ENCODE measurements at places on chromosomes 3 and 15.

- DNase-seq = no peak
Observed at GRCh38 chr3:187507266-187507665, 139.1 kb downstream of the RTP4 start.

GRCh38 chr15:39499042-39499441 is 81.8 kb upstream of the THBS1 start:
- DNase-seq = no peak

DNA sequence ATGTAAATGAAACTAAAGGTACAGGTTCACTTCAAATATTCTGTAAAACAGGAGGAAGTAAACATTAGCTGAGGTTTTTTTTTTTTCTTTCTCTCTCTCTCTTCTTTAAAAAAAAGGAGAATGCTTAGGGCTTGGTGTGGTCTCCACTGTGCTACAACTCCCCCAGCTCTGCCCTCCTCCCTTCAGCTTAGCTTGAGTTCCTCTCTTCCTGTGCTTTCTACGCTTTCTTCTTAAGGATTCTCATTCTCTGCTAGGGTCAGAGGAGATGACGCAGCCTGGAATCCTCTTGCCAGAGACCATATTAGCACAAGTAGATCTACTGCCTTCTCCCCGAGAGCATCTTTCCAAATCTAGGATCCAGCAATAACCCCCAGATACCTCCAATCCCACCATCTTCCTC is 69.1 kb upstream of the SNRK start:
- DNase-seq = no peak

DNA sequence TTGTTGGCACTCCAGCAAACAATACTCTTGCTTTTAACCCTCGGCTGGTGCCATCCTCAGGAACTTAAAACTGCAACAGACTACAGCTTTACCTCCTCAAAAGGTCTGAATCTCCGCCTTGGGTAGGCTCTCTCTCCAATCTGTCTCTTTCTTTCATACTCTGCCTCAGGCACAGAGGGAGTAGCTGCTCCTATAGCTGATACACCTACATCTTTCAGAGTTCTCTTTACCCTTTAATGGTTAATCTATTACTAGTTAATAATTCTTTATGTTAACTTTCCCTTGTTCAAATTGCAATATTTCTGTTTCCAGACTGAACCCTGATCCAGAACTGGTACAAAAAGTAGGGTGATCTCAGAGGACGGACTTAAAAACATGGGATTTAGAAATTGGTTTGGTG is 66.2 kb downstream of the MAP4 start:
- DNase-seq = no peak

DNA sequence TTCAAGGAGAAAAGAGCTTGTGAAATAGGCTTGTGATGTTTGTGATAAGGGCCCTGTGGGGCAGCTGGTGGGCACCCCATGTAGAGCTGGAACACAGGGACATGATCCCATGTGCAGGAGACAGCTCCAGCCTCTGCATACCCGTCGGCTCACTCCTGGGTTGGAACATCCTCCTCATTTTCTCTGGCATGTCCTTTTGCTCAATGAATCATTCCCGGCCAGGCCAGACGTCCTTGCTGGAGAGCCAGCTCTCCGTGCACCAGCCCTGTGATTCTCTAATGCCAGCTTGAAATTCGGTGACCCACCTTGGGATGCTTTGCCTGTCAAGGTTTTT is 77.3 kb downstream of the SMAD3 start:
- DNase-seq = no peak

- DNase-seq = no peak
Observed at GRCh38 chr3:170740726-170741591, 129.0 kb downstream of the RPL22L1 start.

DNA sequence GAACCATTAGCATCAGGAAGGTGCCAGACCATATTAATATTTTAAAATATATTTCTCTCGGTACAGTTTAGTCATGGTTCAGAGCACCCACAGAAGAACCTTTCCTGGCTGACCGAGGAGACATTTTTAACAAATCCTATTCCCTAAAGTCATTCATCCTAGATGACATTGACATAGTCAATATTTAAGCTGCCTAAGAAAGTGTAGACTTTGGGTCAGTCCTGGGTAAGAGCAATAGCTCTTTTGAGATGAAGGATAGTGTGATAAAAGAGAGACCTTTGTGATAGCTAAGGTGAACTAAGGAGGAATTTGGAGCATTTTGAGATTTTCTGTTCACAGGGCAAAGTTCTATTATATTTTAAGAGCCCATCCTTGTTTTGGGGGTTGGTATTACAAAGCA is 47.5 kb downstream of the ZNF609 start:
- DNase-seq = no peak

DNA sequence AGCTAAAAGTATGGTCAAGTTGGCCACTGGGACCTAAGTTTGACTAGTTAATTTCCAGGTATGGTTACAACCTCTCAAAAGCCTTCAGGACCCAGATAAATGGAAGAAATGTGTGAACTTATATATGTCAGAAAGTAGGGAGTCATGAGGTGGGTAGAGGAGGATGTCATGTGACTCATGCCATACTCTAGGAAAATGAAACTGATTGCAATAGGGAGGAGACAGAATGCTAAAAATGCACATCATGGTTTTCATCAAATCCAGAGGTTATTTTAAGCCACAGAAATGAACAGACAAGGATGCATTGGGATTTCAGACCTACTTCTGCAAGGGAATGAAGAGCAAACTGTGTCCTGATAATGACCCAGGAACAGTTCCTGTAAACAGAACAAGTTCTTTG is 310.0 kb downstream of the EDEM1 start:
- DNase-seq = no peak

GRCh38 chr3:12308517-12308916 is 19.6 kb downstream of the PPARG start:
- no peak for DNase-seq

DNA sequence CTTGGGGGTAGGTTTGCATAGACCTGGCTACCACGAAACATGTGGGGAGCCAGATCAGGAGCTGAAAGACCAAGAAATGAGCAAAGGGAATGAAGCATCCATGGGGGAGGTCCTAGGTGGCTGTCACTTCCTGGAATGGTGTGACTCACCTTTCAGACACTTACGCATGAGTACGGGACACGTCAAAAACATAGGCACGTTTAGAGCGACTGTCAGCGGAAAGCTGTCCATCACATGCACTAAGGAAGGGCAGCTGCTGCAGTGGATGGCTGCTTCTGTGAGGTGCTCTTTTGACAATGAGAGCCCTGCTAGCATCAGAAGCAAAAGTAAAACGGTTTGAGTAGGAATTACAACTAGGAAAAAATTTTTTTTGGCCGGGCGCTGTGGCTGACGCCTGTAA is 244.6 kb upstream of the CCDC54 start:
- no peak for DNase-seq
